ENCODE measurements at places on chromosomes 3 and 15. TPM values are rescaled to one million over a fixed set of nuclear protein-coding genes. Genes with fewer than 3 reads are reported as not detected.

GREM1 gene
- polyA plus RNA-seq = 4.0 TPM

DNAJA4 gene
- polyA plus RNA-seq = 12.9 TPM

PPM1L gene
- polyA plus RNA-seq = 2.6 TPM

XCR1 gene
- polyA plus RNA-seq = 0.03 TPM

AMT gene
- polyA plus RNA-seq = 8.4 TPM

HHLA2 gene
- polyA plus RNA-seq = 1.2 TPM

SRP14 gene
- 411 TPM for polyA plus RNA-seq

CYP19A1 gene
- polyA plus RNA-seq = 2.7 TPM

KIF7 gene
- 1.7 TPM for polyA plus RNA-seq

FOXB1 gene
- not detected for polyA plus RNA-seq

ASB14 gene
- not detected for polyA plus RNA-seq

LARP6 gene
- 27.2 TPM for polyA plus RNA-seq

PDCD10 gene
- polyA plus RNA-seq = 77.9 TPM

DNA sequence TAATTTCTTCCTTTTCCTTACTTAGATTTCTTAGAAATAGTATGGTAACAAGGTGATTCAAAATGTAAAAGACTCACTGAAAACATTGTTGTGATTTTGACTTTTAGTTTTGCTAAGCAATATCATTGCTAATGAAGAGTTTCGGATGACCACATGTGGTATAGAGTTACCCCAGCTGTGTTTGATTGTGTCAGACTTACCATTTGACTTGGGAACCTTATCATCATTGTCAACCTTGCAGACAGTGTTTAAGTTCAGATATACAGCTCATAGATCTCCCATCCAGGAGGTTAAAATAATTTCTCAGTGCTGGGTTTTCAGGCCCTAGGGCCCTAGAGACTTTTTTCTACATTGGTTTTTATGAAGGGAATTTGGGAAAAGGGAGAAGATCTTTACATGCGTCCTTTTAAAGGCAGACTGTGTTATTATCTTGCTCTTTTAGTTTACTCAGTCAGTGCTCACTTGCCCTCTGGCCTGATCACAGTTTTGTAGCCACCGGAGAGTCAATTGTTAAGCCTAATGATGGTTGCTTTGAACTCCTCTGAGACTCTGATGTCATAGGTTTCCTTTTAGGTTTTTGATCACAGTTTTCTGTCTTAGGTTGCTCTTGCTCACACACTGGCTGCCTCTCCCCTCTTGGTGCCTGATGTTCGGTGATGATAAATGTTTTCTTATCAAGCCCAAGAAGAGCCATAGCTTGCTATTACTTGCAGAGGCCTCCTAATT lies 133.5 kb upstream of the ZPLD1 start:
- DNase-seq = peak; percentile 7

- no peak for DNase-seq
These were observed 5.3 kb downstream of the PLA2G4F start for GRCh38 chr15:42151141-42151561.

DNA sequence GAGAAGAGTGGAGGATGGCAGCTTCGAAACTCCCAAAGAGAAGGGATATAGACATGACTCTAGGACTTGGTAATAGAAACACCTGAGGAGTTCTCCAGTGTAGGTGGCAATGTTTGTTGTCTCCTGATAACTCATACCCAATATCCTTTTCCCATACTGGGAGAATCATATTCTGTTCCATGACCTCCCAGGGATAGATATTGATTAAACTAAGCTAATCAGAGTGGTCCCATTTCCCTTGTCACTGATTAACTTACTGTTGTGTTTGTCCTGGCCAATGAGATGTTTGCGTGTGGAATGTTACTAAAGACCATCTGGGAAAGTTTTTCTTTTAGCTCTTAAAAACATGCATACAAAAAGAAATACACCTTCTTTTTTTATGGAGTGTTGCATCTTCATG lies 85.6 kb downstream of the RPL22L1 start:
- no peak for DNase-seq

DNA sequence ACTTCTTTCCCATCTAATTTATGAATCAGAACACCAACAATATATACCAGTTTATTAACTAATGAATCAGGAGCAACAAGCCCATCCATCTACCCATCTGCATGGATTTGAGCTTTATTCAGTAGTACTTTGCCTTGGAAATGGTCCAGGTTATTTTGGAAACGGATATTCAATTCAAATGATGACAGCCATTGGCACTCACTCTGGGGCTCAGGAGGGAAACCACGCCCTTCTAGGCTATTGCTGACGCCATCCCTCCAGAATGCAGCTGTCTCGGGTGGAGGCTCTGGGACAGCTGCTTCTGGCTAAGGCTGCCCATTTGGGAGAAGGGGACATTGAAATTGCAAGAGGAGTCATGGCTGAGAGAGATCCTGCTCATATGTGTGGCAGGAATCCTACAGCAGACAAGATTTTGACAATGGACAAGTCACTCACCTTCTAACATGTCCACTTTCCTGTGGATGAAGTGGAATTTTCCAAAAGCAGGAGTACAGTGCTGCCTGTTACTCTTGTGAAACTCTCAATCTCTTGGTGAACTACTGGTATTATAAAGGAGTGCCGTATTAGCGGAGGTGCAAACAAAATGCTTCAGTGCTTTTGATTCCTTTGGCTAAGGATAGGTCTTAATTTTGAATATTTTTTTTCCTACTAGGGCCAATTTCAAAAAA lies 29.3 kb upstream of the TRAK1 start:
- DNase-seq = peak; percentile 38

GRCh38 chr3:4670352-4670751 lies 177.2 kb downstream of the ITPR1 start:
- no peak for DNase-seq

GRCh38 chr3:11156026-11156410 lies 1.7 kb downstream of the HRH1 start:
- DNase-seq = no peak

- DNase-seq = no peak
These were observed 44.8 kb upstream of the NTRK3 start for GRCh38 chr15:88301311-88301710.

- DNase-seq = no peak
These were observed 268.5 kb upstream of the TMC3 start for GRCh38 chr15:81642451-81642990.

DNA sequence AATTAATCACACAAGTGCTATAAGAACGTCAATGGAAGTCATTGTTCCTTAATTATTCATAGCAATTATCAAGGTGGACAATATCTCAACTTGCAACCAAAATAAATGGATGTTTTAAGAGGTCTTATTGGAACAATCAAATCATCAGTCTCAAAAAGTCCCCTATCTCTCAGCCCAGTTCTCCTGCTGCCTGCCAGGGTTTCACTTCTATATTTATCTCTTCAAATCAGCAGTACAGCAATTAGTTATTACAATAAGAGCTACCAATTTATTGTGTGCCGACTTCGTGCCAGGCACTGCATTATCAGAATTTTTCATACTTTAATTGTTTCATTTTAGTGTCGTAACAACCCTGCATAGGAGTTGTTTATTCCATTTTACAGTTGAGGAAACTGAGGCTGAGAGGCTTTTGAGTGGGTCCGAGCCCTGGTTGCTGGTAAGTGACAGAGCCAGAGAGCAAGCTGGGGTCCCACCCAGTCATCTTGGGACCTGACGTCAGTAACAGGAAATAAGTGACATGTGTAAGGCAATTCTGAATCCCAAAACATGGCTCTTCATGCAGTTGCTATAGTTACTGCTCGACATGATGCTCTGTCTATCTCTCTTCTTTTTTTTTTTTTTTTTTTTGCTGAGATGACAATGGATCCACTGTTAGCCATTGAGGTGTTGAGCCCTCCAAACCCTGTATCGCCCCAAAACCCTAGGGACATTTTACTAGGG lies 8.8 kb upstream of the KCTD6 start:
- DNase-seq = no peak

GRCh38 chr3:98655666-98656065 lies 62.3 kb upstream of the CPOX start:
- no peak for DNase-seq

- no peak for DNase-seq
These were observed 20.6 kb downstream of the DCUN1D1 start for GRCh38 chr3:182959474-182960350.

GRCh38 chr15:51947124-51947523 lies 24.5 kb downstream of the LEO1 start:
- DNase-seq = no peak

GRCh38 chr15:68366314-68366713 lies 65.6 kb downstream of the ITGA11 start:
- DNase-seq = no peak

DNA sequence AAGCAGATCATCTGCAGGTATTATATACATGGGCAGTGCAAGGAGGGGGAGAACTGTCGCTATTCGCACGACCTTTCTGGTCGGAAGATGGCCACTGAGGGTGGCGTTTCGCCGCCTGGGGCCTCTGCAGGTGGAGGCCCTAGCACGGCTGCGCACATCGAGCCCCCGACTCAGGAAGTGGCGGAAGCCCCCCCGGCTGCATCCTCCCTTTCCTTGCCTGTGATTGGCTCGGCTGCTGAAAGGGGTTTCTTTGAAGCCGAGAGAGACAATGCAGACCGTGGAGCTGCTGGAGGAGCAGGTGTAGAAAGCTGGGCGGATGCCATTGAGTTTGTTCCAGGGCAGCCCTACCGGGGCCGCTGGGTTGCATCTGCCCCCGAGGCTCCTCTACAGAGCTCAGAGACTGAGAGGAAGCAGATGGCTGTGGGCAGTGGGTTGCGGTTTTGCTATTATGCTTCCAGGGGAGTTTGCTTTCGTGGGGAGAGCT lies 639 bp downstream of the MKRN3 start:
- no peak for DNase-seq

DNA sequence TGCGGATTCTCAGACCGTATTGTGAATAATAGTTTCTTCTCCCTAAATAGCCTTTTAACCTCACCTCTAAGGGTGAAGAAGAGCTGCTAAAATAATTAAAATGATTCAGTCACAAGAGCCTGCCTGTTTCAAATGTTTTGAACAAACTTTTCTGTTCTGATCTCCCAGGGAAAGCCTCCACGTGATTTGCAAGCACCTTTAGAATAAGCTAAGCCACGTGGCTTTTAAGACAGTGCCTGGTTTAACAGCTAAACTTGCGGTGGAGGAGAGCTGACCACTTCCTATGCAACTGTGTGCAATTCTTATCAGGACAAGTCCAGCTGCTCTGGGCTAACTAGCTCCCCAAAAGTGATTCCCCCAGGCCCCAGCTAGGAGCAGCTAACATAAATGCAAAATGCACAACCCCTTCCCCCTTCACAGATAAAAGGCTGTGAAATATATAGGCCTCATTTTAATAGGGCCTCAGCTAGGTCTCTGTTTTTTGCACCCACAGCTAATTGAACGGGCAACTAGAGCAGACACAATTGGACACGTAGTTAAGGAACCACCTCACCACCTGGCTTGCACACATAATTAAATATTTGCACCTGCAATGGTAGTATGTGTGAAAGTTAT lies 401.2 kb upstream of the NR2F2 start:
- DNase-seq = peak; percentile 29

DNA sequence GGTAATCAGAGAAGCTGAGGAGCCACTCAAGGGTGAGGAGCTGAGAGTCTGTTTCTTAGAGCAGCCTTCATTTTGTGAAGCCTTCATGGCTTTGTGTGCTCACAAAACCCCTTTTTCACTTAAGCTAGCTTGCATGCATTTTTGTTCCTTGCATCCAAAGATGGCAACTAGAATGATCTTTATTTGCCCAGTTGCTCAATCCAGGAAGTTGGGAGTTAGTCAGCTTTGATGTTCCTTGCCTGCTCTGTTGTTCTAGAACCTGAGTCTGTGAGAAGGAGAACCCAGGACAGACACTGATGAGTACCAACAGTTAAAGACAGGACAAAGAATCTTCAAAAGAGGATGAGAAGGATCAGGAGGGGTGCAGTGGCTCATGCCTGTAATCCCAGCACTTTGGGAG lies 81.8 kb downstream of the IL20RB start:
- no peak for DNase-seq

DNA sequence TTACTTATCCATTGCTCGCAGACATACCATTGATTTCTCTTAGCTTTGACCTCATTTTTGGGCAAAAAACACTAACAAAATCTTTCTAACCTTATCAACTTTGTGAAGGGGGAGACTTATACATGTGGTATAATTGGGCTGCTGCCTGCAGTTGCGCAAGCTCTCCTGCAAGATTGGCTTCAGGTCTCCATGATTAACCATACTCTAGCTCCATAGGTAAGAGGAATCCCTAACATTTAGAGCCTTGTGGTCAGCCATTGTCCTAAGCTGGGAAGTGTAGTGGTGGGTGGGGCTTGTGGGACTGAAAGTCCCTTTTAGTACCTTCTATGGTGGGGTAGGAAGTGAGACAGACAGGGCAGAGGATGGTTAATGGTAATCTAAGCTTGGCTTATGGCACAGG lies 179.6 kb upstream of the THRB start:
- no peak for DNase-seq

DNA sequence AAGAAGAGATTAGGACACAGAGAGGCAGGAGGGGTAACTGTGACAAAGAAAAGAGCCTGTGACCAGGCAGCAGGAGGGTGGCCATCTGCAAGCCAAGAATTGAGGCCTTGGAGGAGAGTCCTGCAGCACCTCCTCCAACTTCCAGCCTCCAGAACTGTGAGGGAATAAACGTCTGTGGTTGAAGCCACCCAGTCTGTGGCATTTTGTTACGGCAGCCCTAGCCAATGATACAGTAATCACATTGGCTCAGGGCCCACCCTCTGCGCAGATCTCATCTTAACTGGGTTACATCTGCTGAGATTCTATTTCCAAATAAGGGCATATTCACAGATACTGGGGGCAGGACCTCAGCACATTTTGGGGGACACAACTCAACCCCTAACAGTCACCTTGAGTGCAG lies 11.3 kb downstream of the SELENOS start:
- DNase-seq = no peak

DNA sequence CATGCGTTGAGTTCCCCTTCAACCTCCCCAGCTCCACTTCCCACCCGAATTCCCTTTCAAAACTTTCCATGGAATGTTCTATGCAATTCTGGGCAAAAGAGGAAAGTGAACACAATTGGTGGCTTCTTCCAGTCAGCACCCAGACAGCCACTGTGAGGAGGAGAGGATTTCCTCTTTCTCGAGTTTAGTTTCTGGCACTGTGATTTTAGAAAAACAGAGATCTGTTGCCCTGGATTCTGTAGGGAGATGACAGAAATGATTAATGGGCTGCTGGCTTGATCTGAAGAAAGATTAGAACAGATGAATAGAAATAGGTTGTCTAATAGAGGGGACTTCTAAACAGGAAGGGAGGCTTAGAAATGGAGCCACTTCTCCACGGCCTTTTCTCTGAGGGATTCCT lies 172.0 kb downstream of the MCTP2 start:
- DNase-seq = no peak

DNA sequence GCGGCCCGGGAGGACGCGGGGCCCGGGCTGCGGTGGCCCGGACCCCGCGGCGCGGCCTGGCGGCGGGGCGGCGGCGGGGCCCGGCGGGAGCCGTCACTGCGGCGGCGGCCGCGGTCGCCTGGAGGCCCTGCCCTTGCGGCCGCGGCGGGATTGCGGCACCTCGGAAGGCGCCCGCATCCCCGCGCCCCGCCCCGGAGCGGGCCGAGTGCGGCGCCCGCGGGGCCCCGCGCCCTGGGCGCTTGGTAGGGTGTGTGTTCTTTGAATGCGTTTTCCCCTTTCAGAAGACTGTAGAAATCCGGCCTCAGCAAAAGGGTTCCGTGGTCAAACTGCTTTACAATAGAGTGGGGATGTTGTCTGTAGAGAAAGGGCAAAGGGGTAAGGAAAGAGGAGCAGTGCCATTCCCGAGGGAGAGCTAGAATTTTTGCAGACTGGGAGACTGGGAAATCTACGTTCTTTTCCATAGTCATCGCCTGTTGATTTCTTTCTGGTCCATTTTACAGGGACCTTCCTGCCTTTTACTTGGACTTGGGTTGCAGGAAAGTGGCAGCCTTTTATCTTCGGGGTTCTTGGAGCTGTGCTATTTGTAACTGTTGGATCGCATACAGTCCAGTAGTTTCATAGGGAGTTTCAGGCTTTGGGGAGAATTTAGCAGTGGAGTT lies 630 bp downstream of the SNRK start:
- DNase-seq = no peak

- DNase-seq = no peak
These were observed 389.8 kb downstream of the NR2F2 start for GRCh38 chr15:96720251-96720650.
